ENCODE measurements at places on chromosomes 6 and 20. TPM values are rescaled to one million over a fixed set of nuclear protein-coding genes. Genes with fewer than 3 reads are reported as not detected.

Gene MUC22
- not detected for total RNA-seq

Gene FOXF2
- 31.2 TPM for total RNA-seq

Gene SMPDL3A
- total RNA-seq: 57.7 TPM

Gene LGSN
- not detected for total RNA-seq

Gene PTPRK
- total RNA-seq: 51.5 TPM

Gene PRSS16
- not detected for total RNA-seq

Gene RAET1L
- not detected for total RNA-seq

Gene ZNF391
- 1.0 TPM for total RNA-seq

Gene CHMP4B
- 54.7 TPM for total RNA-seq

Gene RCAN2
- 0.09 TPM for total RNA-seq

Gene TPMT
- 11.5 TPM for total RNA-seq

Gene ANKRD6
- 0.47 TPM for total RNA-seq

Gene NHSL1
- 15.6 TPM for total RNA-seq

Gene ANGPT4
- not detected for total RNA-seq

Gene HMGCLL1
- total RNA-seq: not detected

Gene NANP
- total RNA-seq: 7.0 TPM

Gene OXT
- not detected for total RNA-seq

Gene SOX4
- 32.0 TPM for total RNA-seq

Gene CDS2
- total RNA-seq: 18.3 TPM

Gene MAS1
- not detected for total RNA-seq

Gene RAE1
- 40.1 TPM for total RNA-seq

Gene RFX6
- not detected for total RNA-seq

Gene HSPA12B
- total RNA-seq: 1.9 TPM

Gene BTN1A1
- not detected for total RNA-seq
